Fibroblast of villous mesenchyme (primary cell): ENCODE measurements at places on chromosomes 5 and 9. TPM values are rescaled to one million over a fixed set of nuclear protein-coding genes. Genes with fewer than 3 reads are reported as not detected.

The ADAMTS13 gene
- total RNA-seq: 1.3 TPM in 2 replicates

The PCAT7 gene
- total RNA-seq: 0.43 and 0.64 TPM in 2 replicates

The UTP15 gene
- total RNA-seq: 30.3 and 30.7 TPM in 2 replicates

The IDNK gene
- total RNA-seq: 3.0 and 4.2 TPM in 2 replicates

The SOX30 gene
- under 0.01 TPM in 1 of 2 replicates, not detected in the other for total RNA-seq
